T-helper 9 cell (primary cell): ENCODE measurements at places on chromosomes 5 and 9.

- no peak for DNase-seq
Measured at GRCh38 chr5:38719916-38720315, 125.9 kb upstream of the OSMR start.

DNA sequence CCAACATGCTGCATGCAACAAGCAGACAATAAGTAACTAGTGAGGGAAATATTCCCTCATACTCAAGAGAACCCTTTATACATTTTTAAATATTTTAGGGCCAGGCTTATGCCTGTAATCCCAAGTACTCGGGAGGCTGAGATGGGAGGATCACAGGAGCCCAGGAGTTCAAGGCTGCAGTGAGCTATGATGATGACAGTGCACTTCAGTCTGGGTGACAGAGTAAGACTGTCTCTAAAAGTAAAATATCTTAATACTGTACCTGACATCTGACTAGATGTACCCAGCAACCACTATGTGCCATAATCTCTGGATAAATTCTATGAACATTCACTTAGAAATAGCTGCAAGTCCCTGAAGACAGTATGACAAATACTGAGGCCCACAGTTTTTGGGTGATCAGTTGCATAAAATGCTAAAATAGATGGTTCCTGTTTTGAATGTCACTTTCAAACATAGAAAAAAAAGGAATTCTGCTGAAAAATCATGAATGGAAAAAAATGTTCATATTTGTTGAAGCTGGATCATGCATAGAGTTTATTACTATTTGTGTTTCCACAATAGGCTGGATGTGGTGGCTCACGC, 2.0 kb upstream of the C5orf15 start:
- DNase-seq = no peak

GRCh38 chr5:52893863-52894262, 95.3 kb upstream of the ITGA2 start:
- DNase-seq = no peak

DNA sequence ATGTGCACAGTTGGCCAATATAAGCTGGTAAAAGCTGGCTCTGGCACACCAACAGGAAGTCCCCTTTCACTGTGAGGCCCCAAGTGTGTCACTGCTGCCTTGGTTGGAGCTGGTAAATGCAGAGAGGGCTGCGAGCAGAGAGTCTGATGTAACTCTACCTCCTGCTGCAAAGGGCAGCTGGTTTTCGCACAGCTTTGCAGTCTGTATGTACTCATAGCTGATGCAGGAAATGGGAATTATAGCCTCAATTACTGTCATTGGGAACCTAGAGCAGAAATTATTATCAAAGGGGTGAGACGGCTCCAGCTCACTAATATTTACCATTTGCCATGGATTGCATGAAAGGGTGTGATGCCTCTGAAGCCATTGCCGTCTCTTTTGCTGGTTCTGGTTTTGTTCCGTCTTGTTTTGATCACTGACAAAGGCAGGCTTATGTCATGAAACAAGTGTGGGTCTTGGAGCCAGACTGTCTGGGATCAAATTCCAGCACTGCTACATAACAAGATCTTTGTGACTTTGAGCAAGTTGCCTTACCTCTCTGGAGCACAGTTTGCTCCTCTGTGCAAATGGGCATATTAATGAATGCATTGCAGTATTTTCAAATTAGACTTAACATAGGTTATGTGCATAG, 124.3 kb upstream of the SLC25A48 start:
- no peak for DNase-seq

DNA sequence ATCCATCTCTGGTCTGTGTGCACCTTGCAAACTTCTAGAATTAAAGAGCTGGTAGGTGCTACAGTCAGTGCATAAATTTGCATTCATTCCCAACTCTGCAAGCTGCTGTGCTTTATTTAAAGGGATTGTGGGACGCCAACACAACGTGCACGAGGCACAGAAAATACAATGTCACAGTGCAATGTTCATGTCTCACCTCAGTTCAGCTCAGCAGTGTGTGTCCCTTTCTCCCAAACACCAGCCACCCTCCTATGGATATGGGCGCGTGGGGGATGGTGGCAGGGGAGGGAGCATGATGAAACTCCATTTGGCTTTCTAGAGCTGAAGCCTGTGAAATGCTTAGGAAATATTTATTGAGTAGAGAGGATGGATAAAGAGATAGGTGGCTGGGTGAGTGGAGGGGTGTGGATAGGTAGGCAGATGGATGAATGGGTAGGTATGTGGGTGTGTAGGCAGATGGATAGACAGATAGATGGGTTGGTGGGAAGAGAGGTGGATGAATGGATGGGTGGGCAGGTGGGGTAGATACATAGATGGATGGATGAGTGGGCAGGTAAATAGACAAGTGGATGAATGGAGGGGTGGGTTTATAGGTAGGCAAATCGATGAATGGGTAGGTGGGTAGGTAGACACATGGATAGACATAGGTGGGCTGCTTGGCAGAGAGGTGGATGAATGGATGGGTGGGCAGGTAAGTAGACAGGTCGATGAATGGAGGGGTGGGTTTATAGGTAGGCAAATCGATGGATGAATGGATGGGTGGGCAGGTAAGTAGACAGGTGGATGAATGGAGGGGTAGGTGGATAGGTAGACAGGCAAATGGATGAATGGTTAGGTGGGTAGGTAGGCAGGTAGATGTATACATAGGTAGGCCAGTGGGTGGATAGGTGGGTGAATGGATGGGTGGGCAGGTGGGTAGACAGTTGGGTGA, 92.7 kb upstream of the FCN2 start:
- no peak for DNase-seq

DNA sequence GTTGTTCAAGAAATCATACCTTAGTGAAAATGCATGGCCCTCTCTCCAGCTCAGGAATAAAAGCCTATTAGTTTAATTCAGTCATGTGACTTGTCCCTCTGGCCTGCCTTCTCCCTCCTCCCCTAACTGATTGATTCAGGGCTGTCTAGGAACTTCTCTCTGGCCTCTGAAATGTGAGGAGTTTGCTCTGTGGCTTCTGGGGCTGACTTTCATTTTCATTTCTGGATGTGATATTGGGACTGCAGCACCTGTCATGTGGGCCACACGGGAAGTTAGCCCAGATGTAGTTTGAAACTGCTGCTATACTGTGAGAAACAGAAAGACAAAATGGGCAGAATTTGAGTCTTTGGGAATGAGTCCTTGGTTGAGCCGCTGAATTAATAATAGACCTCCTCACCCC, 44.8 kb downstream of the PARP8 start:
- peak; percentile 38 for DNase-seq

GRCh38 chr9:81031422-81032029, 657.8 kb downstream of the TLE1 start:
- no peak for DNase-seq

DNA sequence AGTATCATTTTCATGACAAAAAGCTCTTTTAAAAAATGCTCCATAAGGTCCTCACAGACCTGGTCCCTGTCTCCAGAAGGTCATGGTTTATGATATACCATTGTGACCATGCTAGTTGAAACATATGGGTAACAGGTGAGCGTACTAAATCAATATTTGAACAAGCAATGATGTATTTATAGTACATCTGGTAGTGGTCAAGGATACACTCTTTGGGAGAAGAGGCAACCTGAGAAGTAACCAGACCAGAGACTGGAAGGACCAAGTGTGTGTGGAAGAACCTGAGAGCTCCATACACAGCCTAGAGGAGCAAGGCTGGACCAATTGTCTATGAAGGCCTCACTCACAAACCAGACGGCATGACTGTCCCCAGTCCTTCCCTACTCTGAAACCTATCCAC, 55.1 kb downstream of the LHFPL2 start:
- DNase-seq = no peak

GRCh38 chr9:72473474-72474261, 47.7 kb upstream of the TMC1 start:
- no peak for DNase-seq
